ENCODE measurements at places on chromosomes 7 and 10.

DNA sequence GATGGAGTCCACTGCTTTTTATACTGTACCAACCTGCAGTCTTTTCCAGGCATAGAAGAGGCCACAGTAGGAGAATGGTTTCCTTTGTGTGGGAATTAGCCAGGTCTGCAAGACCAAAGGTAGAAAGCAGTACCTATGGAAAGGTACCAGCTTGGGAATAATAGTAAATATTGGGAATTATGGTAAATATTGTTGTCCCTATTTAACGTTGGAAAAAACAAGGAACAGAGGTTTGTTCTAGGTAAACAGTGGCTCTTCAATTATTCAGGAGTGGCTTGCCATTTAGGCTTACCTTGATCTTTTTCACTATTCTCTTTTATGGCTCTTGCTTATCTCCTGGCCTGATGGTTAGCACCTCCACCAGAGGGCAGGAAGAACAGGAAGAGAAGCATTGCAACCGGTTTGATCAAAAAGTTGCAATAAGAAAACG, 43.9 kb upstream of the GSAP start:
- DNase-seq = no peak

GRCh38 chr7:5450549-5451327, 27.1 kb upstream of the TNRC18 start:
- peak; percentile 74 for DNase-seq

GRCh38 chr7:96069401-96069800, 252.5 kb downstream of the SLC25A13 start:
- no peak for DNase-seq

GRCh38 chr10:76481178-76481577, 1049.8 kb downstream of the LRMDA start:
- no peak for DNase-seq

DNA sequence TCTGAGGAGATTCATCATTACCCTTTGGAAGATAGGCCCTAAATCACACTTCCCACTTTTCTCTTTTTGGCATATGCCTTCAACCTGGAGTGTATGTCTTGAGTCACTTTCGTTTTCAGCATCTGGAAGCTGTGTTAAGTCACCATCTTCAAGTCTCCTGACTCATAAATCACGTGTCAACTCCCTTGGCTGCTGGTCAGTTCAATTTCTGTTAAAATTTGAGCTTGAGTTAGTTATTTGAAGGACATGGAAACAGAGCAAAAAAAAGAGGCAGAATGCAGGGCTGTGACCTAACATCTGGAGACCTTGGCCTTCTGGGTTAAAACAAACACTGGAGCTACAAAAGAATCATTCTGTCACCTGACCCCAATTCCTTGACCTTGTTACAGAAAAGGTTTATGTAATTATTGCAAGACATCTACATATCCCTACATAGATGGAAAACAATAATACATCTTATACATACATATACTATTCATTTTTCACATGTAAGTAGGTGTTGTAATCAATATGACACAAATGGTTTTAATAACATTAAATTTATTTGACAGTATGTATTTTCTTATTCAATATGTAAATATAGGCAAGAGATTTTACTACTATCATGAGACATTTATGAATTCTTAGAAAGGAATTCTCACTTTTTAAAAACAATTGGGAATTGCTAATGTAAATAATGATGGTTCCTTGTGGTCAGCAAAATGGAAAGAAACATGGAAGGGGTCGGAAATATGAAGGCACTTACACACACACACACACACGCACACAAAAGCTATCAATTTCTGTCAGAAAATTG, 169.7 kb upstream of the PHYHIPL start:
- DNase-seq = no peak

DNA sequence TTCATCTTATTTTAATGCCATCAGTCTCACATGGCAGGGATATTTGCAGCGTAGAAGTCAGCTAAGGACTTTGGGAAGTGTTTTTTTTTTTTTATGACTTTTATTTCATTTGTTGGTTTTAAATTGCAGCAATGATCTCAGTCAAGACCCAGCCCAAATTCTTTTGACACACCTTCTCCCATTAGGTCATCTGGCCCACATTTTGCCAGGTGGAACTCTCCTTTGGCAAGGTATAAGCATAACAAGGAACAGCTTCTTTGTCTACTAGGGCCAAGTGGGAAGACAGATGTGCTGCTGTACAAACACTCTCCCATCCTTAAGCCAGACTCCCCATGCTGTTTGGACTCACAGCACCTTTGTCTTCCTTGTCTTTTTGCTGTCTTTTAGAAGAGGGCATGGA, 41.8 kb downstream of the PLEKHA8 start:
- DNase-seq = no peak

DNA sequence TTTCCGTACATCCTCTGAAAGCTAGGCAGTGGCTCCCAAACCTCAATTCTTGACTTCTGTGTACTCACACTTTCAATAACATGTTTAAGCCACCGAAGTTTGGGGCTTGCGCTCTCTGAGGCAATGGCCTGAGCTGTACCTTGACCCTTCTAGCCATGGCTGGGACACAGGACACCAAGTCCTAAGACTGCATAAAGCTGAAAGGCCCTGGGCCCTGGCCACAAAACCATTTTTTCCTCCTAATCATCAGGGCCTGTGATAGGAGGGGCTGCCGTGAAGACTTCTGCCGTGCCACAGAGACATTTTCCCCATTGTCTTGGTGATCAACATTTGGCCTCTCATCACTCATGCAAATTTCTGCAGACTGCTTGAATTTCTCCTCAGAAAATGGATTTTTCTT, 216.5 kb upstream of the TEX47 start:
- no peak for DNase-seq

DNA sequence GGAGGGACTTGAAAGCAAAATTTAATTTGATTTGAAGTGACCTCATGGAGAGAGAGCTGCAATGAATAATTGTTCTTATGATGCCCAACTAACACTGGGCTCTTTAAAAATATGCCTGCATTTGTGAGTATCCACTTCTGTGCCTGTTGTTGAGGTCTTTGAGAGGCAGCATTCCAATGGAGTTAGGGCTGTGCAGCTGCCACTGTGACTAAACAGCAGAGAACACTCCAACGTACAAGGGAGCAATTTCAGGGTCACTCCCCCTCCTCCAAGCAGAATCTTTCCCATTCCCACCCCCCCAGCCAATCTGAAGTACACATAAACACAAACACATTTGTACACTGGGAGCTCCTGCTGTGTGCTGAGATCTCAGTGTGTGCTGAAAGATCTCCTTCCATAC, 28.0 kb upstream of the GSAP start:
- no peak for DNase-seq

GRCh38 chr7:157866336-157866924, 529.6 kb downstream of the DNAJB6 start:
- no peak for DNase-seq

Measured in GM10248 (cell line).